Large intestine (tissue), 12 donors: ENCODE measurements at places on chromosomes 2 and 18.

DNA sequence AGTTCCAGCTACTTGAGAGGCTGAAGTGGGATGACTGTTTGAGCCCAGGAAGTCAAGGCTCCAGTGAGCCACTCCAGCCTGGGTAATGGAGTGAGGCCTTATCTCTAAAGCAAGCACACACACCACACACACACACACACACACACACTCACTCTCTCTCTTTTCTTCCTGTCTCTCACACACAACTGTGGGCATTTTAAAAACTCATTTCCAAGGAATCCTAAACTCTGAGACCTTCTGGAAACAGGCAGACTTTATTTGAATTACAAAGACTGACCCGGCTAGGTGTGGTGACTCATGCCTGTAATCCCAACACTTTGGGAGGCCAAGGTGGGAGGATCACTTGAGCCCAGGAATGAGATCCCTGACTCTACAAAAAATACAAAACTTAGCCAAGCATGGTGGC is 21.3 kb downstream of the WDSUB1 start:
- no peak for DNase-seq

GRCh38 chr2:102581911-102582310 is 37.4 kb upstream of the SLC9A2 start:
- DNase-seq: no peak

DNA sequence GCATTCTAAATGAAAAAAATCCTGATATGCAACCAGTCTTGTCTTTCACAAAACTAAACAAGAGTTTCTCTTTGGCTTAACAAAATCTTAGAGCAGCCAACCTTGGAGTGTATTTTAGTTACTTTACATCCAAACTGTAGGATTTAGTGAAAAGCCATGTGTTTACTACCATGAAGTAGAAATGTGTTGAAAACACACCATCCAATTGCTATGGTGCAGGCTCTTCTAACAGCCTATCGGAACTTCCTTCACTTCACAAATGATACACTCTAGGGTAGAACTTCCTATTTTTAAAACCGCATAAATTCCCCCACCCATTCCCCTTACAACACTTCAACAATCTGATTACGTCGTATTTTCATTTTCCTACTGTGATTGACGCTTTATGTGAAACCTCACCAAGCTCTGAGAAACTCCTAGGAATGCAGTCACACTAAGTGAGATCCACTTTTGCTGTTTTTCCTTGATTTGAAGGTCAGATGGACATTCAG is 74.4 kb upstream of the MAP4K4 start:
- no peak for DNase-seq

DNA sequence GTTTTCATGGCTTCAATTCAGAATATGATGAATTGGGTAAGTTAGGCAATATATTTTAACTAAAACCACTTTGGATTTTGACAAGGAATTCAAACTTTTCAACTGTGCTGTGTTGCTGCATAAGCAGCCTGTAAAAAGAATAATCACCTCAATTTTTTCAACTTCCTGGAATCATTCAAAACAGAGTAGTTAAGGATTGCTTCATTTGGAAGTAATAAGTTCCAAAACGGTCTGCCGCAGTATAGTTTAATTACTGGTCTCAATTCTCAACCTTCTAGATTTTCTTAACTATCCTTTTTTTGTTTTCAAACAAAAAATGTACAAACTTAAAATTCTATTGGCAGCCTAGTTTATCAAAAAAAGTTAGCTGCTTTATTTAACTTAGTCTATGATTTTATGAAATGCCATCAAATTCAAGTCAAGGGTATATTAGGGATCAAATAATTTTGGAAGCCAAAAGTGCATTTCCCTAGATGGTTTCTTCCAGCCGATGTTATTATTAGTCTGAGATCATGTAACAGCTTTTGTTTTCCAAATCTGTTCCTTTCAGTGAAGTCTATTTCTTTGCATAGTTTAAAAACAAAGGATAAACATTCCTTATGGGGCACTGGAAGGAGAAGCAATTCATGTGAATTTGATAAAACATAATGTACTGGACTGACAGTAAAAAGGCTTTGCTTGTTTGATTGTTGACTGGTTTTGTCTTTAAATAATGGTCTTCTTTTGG is 76.1 kb upstream of the ETAA1 start:
- no peak for DNase-seq

- no peak for DNase-seq
Observed at GRCh38 chr2:42830922-42831574, 38.7 kb upstream of the HAAO start.

DNA sequence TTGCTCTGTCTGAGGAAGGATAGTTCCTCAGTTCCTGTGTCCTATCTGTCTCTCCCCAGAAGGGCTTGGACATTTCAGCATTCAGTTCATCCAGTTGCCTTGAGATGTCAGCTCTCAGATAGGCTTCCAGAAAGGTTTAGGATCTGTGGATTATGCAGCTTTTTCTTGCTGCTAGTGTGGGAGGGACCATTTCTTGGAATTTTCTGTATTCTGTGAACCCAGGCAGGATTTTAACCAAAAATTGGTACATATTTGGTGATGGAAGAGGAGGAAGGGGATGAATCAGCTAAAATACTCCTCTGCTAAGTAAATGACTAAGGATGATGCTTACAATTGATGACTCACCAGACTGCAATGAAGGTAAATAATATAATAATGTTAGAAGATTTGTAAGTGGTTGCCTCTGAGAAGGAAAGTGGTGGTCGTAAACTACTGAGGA is 58.6 kb upstream of the DOCK10 start:
- no peak for DNase-seq

DNA sequence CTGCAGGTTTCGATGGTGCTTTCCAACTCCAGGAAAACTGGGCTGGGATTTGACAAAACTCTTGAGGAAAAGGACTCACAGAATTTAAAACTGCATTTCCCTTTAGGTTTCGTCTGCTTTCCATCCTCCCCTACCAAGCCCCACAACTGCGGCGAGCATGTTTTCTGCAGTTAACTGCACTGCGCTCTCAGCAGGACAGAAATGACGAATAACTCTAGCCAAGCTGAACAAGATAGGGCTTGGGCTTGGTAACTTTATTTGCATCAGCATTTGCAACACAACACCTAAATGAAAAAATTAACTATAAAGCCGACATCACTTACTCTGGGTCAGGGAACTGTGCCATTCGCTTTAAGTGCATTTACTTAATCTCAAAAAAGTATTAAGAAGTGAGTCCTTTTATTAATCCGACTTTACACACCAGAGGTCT is 669 bp upstream of the PIKFYVE start:
- DNase-seq: no peak

DNA sequence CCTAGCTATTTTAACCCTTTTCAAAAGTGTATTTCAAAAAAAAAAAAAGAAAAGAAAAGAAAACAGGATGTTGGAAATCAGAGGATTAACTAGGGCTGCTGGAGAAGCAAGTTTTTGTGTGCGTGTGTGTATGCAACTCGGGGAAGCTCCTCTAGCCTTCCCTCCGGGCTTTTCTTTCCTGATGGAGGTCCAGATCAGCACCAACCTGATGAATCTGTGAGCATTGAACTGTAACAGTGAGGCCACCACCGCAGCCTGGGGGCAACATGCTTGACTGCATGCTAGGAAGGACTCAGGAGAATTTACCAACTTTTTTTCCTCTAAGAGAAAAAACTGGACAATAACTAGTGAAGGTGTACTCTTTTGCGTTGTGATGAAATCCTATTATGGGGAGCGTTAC is 2.3 kb downstream of the OBSL1 start:
- no peak for DNase-seq
